ENCODE measurements at places on chromosomes 16 and 17.

GRCh38 chr17:18037486-18037885, 1.5 kb downstream of the ATPAF2 start:
- DNase-seq = no peak

GRCh38 chr16:82011199-82011641, at the start of gene SDR42E1:
Gene SDR42E1 (minus strand): TSS chr16:82011470. CDS start chr16:82000858, 10,612 bp downstream.
- DNase-seq = peak; percentile 17

- no peak for DNase-seq
These were observed 94.7 kb upstream of the SDK2 start for GRCh38 chr17:73738751-73739575.

GRCh38 chr16:47592232-47592631, 131.1 kb downstream of the PHKB start:
- peak; percentile 47 for DNase-seq

DNA sequence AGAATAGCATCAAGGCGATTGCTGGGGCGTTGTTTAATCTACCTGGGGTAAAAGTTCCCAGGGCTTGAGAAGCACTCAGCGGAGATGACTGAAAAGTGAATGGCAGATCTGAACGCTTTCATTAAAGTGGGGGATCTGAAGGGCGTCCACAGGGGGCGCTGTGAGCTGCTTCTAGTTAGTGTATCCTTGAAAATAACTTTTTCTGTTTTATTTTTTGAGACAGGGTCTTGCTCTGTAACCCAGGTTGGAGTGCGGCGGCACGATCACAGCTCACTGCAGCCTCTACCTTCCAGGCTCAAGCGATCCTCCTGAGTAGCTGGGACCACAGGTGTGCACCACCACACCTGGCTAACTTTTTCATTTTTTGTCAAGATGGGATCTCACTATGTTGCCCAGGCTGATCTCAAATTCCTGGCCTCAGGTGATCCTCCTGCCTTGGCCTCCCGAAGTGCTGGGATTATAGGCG, 360.4 kb downstream of the SEC14L1 start:
- no peak for DNase-seq

DNA sequence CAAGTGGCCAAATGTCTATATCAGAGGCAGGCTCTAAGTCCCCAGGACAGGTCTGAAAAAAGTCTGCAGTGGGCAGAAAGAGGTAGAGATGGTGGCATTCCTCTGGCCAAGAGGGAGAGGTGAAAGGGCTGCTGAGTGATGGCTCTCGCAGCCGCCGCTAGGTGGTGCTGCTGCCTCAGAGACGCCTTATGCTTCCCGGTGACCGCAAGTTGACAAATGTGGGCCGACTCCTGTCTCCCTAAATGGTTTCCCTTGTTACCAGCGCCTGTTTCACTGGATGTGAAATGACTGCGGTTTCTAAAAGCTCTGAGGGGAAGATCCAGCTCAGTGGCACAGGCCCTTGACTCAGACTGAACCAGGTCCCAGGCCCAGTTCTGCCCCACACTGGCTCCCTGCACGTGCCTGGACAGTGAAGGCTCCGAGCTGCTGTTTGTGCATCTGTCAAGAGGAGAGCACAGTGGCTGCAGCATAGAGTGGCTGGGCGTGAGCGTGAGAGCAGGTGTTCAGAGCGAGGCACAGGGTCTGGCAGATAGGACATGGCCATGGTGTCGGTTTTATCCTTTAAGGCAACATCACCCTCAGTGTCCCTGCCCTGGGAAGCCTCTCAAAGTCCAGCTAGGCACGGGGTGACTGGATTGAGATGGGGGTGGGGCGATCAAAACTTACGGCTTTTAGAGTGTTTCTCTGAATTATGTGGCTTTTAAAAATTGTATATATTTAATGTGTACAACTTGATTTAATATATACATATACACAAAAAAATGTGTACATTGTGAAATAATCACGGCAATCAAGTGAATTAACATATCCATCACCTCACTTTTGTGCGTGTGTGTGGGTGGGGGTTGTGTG, 19.9 kb downstream of the CLEC16A start:
- DNase-seq = peak; percentile 38

Measured in NCI-H524 treated with DMSO at 0.1 percent for 48 hours (cell line).